ENCODE measurements at places on chromosomes 12 and 14.

DNA sequence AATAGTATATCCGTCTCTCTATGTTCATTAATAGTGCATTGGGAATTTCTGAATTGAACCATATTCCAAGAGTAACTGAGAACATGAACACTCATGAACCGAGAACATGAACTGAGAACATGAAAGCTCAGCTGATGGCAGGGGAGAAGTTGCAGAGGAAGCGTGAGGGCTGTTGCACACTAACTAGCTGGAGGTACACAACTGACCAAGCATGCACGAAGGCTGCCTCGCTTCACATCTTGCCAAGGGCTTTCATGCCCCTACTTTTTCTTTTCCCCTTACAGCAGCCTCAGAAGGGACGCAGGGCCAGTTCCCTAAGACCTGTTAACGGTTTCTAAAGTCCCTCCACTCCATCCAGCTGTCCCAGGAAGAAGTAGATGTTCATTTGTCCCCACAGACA is 4.3 kb downstream of the RNASE1 start:
- DNase-seq = no peak

- DNase-seq = no peak
These were observed 361.2 kb downstream of the CCER1 start for GRCh38 chr12:90593596-90594295.

DNA sequence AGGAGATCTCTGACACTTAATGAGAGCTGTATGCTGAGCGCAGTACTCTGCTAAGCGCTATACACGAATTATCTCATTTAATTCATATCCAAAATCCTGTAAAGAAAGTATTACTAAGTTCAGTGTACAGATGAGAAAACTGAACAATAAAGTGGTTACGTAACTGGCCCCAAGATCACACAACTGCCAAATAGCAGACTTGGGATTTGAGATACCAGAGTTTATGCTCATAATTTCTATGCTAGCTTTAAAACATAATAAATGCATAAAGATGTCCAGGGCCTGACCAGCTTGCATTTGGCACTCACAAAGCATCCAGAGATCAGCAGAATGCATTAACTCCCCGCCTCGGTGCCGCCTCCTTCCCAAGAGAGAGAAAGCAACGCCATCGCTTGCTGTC is 83.2 kb upstream of the PWP1 start:
- DNase-seq = no peak

DNA sequence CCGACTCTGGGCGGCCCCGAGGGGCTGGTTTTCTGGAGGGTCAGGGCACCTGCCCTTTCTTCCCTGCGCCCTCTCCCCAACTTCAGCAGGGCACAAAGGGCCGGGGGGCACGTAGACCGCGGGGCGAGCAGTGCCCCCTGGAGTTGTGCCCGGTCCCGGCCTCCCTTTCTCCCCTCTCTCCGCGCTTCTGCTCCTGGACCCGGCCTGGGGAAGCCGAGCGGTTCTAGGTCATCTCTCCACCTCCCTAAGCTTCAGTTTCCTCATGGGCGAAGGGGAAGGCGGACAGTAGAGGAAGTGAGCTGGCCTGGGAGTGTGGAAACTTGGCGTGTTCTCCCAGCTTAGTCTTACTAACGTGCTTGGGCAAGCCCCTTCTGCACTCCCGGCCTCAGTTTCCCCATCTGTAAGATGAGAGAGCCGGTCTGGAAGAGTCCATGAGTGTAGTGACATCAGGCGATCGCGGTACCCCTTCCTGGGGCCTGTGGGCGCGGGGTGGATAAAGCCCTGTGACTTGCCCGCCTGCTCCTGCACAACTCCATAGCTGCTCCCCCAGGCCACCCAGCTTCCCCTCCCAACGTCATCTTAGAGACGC is 158.6 kb upstream of the PARP11 start:
- DNase-seq = no peak
